ENCODE measurements at places on chromosomes 5 and 9.

DNA sequence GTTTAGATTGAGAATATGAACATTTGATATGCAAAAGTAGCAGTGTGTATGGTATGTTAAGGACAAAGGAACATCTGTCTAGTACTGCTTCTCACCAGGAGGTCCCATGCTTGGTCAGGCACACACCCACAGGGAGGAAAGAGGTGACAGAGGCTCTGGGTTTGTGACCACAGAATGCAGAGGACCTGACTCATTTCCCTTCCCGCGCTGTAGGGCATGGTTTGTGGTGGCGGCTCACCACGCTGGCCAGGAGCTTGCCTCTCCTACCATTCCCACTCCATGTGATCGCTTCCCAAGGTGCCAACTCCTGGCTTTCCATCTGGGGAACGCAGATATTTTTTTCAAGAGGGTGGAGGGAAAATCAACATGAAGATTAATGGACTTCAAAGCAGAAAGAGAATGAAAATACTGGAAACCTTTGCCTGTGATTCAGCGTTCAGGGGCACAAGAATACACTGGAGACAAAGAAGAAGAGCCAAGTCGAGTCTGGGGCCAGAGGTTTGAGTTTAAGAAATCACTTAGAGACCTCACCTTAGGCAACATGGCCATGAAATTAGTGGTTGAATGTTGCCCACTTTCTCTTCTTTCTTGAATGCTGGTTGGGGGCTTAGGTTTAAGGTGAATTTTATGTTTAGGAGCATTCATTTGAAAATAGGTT, 477.8 kb downstream of the CCDC171 start:
- no peaks in the 10 kb centered on the region for H3K4me1 ChIP-seq
- H3K36me3 ChIP-seq = peaks cover 2% of the 10 kb centered on the region
- no peak overlapping the region for H3K4me3 ChIP-seq
- no peak for DNase-seq
- peaks cover 5% of the 10 kb centered on the region for H3K27me3 ChIP-seq

DNA sequence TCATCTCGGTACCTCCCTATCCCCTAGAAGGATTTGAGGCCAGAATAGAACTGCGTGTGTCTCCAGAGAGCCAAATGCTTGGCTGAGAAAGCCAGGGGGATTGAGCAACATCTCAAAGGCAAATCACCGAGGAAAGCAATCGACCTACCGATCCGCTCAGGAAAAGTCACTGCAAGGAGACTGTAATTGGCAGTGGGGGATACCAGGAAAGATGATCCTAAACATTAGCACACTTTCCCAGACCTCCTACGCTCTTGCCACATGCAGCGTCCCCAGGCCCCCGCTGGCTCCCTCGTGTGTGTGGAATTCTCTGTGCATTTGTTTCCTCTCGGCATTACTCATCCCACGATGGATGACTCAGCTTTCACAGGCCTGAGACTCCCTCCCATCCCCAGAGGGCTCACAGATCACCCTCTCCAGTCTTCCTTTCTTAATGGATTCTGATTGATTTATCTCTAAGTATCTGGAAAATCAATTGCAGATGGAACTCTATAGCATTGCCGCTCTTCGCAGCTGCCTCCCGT, 82.2 kb upstream of the ICE1 start:
- DNase-seq = no peak
- peaks cover 6% of the 10 kb centered on the region for H3K27me3 ChIP-seq
- no peaks in the 10 kb centered on the region for H3K36me3 ChIP-seq
- no peak overlapping the region for H3K4me3 ChIP-seq
- no peaks in the 10 kb centered on the region for H3K4me1 ChIP-seq
- H3K27ac ChIP-seq = no peak overlapping the region

- peaks cover 34% of the 10 kb centered on the region for H3K36me3 ChIP-seq
- no peak overlapping the region for H3K27ac ChIP-seq
- H3K4me1 ChIP-seq = no peaks in the 10 kb centered on the region
- H3K27me3 ChIP-seq = no peaks in the 10 kb centered on the region
These were observed 35.0 kb downstream of the CNOT8 start for GRCh38 chr5:154893381-154893780.

DNA sequence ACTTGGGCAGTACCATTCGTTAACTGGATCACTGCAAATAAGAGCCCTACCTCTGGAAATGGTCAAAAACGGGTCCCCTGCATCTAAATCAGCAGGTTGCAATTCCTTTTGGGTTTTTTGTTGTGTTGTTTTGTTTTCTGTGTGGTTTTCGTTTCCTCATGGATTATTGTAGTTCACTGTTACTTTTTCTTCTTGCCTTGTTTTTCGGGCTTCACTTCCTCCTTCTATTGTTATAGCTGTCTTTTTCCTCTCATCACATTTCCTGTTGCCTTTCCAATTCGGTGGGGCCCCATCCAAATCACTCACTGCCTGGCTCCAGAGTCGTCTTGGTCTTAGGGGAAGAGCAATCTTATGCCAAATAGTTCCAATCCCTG, 8.7 kb upstream of the SSBP2 start:
- peaks cover 6% of the 10 kb centered on the region for H3K4me1 ChIP-seq
- no peaks in the 10 kb centered on the region for H3K36me3 ChIP-seq
- H3K4me3 ChIP-seq = no peak overlapping the region
- peaks cover 6% of the 10 kb centered on the region for H3K27me3 ChIP-seq
- no peak for DNase-seq
- no peak overlapping the region for H3K27ac ChIP-seq

DNA sequence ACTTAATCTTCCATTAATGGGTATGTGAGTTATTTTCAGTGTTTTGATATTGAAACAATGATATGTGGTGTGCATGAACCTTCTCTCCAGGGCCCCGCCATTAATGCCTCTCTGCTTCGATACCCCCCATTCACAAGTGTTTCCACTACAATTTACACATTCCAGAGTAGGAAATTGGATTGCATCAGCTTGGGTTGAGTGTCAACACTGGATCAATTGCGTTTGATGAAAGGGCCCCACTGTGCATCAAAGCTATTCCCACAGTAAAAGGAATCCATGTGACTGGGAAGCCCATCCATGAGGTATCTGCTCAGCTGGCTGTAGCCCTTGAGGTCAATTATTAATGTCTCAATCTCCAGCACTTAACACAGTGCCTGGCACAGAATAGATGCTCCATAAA, 17.8 kb upstream of the LVRN start:
- H3K4me1 ChIP-seq = no peaks in the 10 kb centered on the region
- H3K4me3 ChIP-seq = no peak overlapping the region
- H3K27me3 ChIP-seq = peaks cover 2% of the 10 kb centered on the region
- no peak for DNase-seq

- no peaks in the 10 kb centered on the region for H3K4me1 ChIP-seq
- H3K4me3 ChIP-seq = no peak overlapping the region
- peaks cover 2% of the 10 kb centered on the region for H3K36me3 ChIP-seq
- no peak for DNase-seq
- no peak overlapping the region for H3K27ac ChIP-seq
These were observed 27.5 kb upstream of the FCN2 start for GRCh38 chr9:134852906-134853654.

GRCh38 chr9:38089387-38090165, 20.5 kb upstream of the SHB start:
- DNase-seq = no peak
- no peak overlapping the region for H3K27ac ChIP-seq
- peaks cover 6% of the 10 kb centered on the region for H3K4me1 ChIP-seq
- H3K4me3 ChIP-seq = no peak overlapping the region
- H3K36me3 ChIP-seq = no peaks in the 10 kb centered on the region

DNA sequence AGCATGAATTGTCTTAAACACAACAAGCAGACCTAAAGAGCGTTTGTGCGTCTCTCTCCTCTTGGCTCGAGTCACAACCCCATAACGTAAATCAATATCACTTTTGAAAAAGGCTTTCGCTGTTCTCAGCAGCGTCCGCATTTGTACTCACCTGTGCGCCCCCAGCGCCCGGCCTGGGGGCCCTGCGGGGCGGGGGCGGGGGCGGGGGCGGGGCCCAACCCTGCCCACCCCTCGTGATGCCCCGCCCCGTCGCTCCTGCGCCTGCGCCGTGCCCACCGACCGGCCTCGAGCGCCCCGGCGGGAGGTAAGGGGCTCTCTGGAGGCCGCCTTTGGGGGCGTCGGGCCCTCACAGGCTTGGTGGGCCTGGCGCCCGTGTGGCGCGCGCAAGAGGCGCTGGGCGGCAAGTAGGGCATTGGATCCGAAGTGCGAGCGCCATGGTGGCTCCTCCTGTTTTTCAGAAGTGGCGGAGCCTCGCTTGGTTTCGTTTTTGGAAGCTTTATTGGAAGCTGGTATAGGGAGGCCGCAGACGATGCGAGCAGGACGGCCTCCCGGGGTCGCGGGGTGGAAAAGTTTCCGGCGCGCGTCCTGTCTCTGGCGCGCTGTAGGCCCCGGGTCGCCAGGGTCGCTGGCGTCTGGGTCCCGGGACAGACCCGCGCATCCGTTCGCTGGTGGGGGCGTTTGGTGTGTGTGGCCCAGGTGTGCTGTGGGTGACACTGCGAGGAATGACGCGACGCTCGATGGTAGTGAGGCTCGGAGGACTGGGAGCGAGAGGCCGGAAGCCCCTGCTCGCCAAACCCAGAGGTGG, at the start of gene STX17:
STX17 (plus strand) TSS at position 252 of the 805 bp plus-strand sequence. CDS start 8,586 bp downstream, outside the sequence.
- peak; percentile 85 for DNase-seq
- H3K27me3 ChIP-seq = peaks cover 4% of the 10 kb centered on the region
- H3K4me1 ChIP-seq = peaks cover 20% of the 10 kb centered on the region
- H3K36me3 ChIP-seq = peaks cover 2% of the 10 kb centered on the region
- peak within 1 kb of the TSS; percentile 98 for H3K27ac ChIP-seq

- no peaks in the 10 kb centered on the region for H3K4me1 ChIP-seq
- no peak overlapping the region for H3K4me3 ChIP-seq
- H3K27me3 ChIP-seq = no peaks in the 10 kb centered on the region
- H3K27ac ChIP-seq = no peak overlapping the region
These were observed 105.3 kb downstream of the SLIT3 start for GRCh38 chr5:169195601-169196000.

- H3K4me1 ChIP-seq = no peaks in the 10 kb centered on the region
- no peak overlapping the region for H3K27ac ChIP-seq
- no peak overlapping the region for H3K4me3 ChIP-seq
- H3K36me3 ChIP-seq = no peaks in the 10 kb centered on the region
- no peak for DNase-seq
These were observed 151.8 kb upstream of the GPR151 start for GRCh38 chr5:146667633-146668272.

DNA sequence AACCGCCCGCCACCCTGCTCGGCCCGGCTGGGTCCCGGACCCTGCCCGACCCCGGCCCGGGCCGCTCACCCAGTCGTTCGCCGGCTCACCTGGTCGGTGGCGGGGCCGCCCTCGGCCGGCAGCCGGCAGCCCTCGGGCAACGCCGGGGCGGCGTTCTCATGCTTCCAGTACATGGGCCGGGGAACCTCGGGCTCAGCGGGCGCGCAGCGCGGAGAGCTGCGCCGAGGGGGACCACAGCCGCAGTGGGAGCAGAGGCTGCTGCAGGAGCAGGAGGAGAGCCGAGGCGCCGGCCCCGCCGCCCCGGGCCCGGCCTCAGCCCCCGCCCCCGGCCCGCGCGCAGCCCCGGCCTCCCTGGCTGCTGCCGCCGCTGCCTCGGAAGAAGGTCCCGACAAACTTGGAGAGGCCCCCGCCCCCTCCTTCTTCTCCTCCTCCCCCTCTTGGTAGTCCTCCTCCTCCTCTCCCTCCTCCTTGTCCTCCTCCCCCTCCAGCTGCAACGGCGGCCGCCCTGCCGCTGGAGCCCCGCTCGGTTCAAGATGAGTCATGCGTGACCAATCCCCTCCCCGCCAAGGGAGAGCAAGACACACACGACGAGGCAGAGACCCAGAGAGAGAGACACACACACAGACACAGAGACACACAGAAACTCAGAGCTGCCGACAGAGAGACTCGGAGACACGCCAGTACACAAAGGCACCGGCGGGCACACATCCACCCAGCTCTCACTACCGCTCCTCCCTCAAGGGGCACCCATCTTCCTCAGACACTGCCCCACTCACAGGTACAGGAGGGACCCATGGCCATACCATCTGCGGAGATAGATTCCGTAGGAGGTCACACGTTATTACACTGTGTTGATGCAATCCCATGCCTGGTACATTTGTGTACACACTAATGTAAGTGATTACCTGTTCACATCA, at the start of gene LHX6:
LHX6 (minus strand) TSS at position 390 of the 917 bp plus-strand sequence; CDS start at position 173, 217 bp downstream.
- peaks cover 17% of the 10 kb centered on the region for H3K27me3 ChIP-seq
- H3K27ac ChIP-seq = no peak within 1 kb of the TSS
- H3K36me3 ChIP-seq = no peaks in the 10 kb centered on the region
- no peak for DNase-seq

DNA sequence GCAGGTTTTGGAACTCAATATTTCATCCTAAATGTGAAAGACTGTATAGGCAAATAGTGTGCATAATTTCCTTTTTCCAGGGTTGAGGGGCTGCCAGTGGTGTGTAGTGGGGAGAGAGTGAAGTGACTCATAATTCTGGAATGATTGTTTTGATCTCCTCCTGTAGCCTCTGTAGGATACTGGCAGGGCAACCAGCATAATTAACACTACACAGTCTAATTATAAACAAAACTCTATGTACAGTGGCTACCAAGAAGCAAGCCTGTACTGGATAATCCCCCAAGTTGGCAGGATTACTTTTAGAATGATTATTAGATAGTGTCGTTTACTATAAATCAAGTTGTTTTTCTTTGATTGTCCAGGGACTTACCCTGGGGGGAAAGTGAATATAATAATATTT, 32.2 kb downstream of the LNPEP start:
- no peak for DNase-seq
- peaks cover 55% of the 10 kb centered on the region for H3K4me1 ChIP-seq
- no peak overlapping the region for H3K4me3 ChIP-seq
- H3K36me3 ChIP-seq = peaks cover 8% of the 10 kb centered on the region

DNA sequence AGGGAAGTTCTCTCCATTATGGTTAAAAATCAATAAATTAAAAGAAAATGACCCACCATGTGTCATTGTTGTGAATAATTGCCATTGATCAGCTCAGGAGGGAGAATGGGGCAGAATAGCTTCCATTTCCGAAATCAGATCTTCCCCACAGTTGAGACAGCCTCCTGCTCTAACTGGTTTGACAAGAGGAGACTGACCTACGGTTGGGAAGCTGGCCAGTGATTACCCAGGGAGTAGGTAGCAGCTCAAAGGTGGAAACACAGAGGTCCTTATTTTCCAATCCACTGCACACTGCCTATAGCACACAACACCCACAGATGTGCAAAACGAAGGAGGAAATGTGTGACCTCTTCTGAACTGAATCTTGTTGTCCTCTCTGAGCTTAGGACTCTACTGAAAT, 69.0 kb upstream of the DAPK1 start:
- H3K27me3 ChIP-seq = peaks cover 4% of the 10 kb centered on the region
- H3K36me3 ChIP-seq = peaks cover 2% of the 10 kb centered on the region
- no peak overlapping the region for H3K27ac ChIP-seq

DNA sequence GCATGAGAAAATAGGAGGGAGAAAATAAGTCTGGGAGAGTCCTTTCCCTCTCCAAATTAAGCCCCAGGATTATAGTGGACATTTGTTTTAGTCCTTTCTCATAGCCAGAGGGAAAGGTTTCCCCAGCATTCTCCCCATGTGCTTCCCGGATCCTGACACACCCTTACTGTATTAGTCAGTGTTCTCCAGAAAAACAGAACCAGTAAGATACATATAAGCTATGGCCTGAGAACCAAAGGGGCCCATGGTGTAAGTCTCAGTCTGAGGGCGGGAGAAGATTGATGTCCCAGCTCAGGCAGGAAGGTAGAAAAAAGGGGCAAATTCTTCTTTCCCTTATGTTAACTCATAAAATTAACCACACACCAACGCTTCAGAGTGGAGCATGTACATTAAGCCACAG, 25.6 kb upstream of the SPATA31D4 start:
- no peak overlapping the region for H3K4me3 ChIP-seq
- peaks cover 2% of the 10 kb centered on the region for H3K27me3 ChIP-seq
- no peaks in the 10 kb centered on the region for H3K36me3 ChIP-seq
- peaks cover 2% of the 10 kb centered on the region for H3K4me1 ChIP-seq
- no peak overlapping the region for H3K27ac ChIP-seq

GRCh38 chr5:88837222-88837621, 45.8 kb downstream of the MEF2C start:
- peaks cover 39% of the 10 kb centered on the region for H3K4me1 ChIP-seq
- peaks cover 17% of the 10 kb centered on the region for H3K36me3 ChIP-seq
- no peaks in the 10 kb centered on the region for H3K27me3 ChIP-seq
- H3K4me3 ChIP-seq = no peak overlapping the region
- H3K27ac ChIP-seq = peak overlapping the region; percentile 95
- no peak for DNase-seq
